Breast epithelium (tissue), 4 donors: ENCODE measurements at places on chromosomes 6 and 20. TPM values are rescaled to one million over a fixed set of nuclear protein-coding genes. Genes with fewer than 3 reads are reported as not detected.

DNA sequence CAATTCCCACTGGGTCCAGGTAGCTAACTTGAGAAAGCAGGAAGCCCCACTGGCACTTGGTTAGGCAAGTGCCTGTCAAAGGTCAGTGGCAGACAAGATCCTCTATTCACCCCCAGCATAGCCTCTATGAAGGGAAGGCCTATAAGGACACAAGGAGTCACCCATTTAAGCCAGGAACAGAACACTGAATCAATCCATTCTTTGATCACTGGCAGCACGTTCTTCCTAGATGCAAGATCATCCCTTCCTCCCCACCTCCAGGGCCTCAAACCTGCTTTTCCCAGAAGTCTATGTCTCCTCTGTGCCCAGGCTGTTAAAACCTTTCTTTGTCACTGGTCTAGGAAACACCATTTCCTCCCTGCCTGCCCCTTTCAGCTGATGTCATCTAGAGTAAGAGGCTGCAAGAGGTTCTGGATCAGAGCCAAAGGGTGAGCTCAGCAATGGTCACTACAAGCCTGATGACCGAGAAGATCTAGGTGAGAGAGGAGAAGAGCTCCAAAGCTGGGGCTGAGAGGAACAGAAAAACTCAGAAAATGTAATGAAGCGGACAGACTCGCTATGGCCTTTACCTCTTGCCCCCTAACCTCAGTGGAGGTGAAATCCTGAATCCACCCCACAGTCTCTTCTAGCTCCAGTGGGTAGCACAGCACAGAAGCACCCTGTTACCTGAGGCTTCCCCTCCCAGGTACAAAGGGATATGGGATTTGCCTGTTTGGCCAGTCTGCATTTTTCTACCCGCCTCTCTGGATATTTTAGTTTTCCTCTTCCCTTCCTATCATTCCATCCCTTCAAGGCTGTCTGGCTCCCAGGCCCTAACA, 1.8 kb downstream of the GTPBP2 start:
- peak overlapping the region; percentile 98 for H3K27ac ChIP-seq
- H3K27me3 ChIP-seq: no peaks in the 10 kb centered on the region
- peak overlapping the region; percentile 90 for H3K4me3 ChIP-seq
- no peak for DNase-seq
- H3K4me1 ChIP-seq: peaks cover 4% of the 10 kb centered on the region
- H3K36me3 ChIP-seq: no peaks in the 10 kb centered on the region

DNA sequence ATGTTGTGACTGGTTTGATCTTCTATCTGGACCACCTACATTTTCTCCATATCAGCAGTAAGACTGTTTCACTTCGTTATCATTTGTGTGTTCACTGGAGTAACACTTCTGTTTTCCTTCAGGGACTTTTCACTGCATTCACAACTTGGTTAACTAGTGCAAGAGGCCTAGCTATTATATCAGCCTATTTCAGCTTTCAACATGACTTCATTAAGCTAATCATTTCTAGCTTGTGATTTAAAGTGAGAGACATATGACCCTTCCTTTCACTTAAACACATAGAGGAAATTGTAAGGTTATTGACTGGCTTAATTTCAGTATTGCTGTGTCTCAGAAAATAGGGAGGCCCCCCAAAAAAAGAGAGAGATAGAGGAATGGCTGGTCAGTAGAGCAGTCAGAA, 622.8 kb upstream of the NRSN1 start:
- H3K4me3 ChIP-seq: no peak overlapping the region
- no peak overlapping the region for H3K27ac ChIP-seq
- no peaks in the 10 kb centered on the region for H3K36me3 ChIP-seq
- DNase-seq: no peak
- no peaks in the 10 kb centered on the region for H3K4me1 ChIP-seq
- H3K27me3 ChIP-seq: no peaks in the 10 kb centered on the region

GRCh38 chr6:152110886-152111820, 303.7 kb downstream of the ESR1 start:
- peak overlapping the region; percentile 80 for H3K27ac ChIP-seq
- no peaks in the 10 kb centered on the region for H3K4me1 ChIP-seq

DNA sequence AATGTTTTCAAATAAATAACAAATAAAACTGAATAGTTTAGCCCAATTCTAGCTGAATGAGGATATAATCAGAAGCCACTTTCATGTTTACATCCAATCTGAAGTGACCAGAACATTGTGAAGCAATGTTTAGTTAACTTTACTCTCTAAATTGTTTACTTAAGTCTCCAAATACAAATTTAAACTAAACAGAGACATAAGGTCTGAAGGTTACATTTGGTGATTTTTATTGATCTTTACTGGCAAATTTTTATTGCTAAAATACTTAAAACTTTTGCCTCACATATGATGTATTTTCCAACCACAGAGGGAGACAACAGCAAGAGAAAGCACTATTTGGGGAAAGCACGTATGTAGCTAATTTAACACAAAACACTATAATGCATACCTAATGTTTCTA, 106.8 kb upstream of the THEMIS start:
- H3K27ac ChIP-seq: no peak overlapping the region
- no peaks in the 10 kb centered on the region for H3K4me1 ChIP-seq
- H3K4me3 ChIP-seq: no peak overlapping the region
- H3K27me3 ChIP-seq: no peaks in the 10 kb centered on the region

Gene THBD
- total RNA-seq: 22.6 TPM

Gene NKX2-2
- not detected for total RNA-seq
